ENCODE measurements at places on chromosomes 4 and X.
A peak's percentile ranks its signal among the peaks of the same experiment; 100 is the strongest.

DNA sequence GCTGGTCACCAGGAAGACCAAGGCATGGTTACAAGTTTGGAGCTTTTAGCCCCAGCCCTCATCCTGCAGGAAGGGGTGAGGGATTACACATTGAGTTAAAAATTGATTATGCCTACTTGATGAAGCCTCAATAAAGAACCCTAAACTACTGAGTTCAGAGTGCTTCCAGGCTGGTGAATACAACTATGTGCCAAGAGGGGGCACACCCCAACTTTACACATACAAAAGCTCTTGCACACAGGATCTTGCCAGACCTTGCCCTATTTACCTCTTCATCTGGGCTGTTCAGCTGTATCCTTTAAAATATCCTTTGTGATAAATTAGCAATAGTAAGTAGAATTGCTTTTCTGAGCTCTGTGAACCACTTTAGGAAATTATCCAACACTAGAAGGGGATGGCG is 489.3 kb downstream of the INPP4B start:
- DNase-seq: no peak

DNA sequence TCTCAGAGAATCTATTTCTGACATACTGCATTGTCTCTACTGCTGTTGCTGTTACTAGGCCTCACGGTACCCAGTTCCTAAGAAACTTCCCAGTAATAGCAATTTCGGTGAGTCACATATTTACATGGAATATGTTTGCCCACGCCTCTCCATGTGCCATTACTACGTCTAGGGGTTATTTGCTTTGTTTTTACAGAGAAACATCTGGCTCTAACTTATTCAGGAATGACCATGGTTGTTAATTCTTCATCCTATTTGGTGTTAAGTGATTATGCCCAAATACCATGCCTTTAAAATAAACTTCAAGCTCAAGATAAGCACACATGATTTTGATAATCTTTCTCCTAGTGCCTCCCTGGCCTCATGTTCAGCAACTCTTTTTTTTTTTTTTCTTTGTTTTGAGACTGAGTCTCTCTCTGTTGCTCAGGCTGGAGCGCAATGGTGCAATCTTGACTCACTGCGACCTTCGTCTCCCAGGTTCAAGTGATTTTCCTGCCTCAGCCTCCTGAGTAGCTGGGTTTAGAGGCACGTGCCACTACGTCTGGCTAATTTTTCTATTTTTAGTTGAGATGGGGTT is 101.0 kb upstream of the HS3ST1 start:
- DNase-seq: peak; percentile 81

DNA sequence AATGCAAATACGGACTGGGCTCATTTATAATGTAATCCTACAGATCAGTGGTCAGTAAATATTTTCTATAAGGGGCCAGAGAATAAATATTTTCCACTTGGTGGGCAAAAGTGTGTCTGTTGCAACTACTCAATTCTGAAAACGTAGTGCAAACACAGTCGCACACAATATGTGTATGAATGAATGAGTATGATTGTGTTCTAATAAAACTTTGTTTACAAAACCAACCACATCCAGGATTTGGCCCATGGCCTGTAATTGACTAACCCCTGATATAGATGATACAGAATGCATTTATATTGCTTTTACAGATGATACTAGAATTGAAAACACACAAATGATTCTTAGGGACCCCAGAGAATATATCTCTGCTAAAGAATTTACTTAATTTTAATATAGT is 197.6 kb downstream of the ASB9 start:
- DNase-seq: no peak

- no peak for DNase-seq
Observed at GRCh38 chr4:13164783-13165331, 319.3 kb downstream of the RAB28 start.

GRCh38 chr4:148021686-148022085 is 289.8 kb downstream of the ARHGAP10 start:
- no peak for DNase-seq

- peak; percentile 4 for DNase-seq
Observed at GRCh38 chr4:32268863-32269262, 1548.7 kb downstream of the PCDH7 start.

DNA sequence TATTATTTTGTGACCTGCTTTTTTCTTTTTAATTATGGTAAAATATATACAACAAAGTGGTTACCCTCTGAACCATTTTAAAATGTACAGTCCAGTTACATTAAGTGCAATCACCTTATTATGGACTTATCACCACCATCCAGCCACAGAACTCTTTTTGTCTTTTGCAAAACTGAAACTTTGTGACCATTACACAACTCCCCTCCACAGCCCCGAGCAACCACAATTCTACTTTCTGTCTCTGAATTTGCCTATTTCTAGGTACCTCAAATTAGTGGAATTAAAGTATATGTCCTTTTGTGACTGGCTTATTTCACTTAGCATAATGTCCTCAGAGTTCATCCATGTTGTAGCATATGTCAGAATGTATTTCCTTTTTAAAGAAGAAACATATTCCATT is 39.3 kb upstream of the WWC2 start:
- DNase-seq: no peak

DNA sequence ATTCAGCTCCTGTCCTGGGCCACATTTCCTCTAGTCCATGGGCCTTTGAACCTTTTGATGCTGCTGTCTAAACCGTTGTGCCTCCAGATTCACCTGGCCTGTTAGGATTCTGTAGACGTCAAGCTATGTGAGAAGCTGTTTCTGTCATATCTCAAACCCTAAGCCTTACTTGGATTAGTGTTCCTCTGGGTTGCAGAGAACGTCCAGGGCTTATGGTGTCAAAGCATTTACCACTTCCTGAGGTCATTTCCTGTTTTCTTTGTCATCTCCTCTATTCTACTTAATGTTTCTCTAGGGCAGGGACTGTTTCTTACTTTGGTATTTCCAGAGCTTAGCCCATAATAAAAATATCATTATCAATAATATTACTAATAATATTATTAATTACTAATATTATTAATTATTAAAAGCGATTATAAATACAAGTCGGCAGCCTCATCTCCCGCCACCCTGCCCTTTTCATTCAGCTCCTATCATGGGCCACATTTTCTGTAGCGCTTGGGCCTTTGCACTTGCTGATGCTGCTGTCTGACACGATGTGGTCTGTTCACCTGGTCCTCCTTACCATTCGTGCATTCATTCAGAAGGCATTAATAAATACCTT is 19.1 kb downstream of the PRIMPOL start:
- no peak for DNase-seq

DNA sequence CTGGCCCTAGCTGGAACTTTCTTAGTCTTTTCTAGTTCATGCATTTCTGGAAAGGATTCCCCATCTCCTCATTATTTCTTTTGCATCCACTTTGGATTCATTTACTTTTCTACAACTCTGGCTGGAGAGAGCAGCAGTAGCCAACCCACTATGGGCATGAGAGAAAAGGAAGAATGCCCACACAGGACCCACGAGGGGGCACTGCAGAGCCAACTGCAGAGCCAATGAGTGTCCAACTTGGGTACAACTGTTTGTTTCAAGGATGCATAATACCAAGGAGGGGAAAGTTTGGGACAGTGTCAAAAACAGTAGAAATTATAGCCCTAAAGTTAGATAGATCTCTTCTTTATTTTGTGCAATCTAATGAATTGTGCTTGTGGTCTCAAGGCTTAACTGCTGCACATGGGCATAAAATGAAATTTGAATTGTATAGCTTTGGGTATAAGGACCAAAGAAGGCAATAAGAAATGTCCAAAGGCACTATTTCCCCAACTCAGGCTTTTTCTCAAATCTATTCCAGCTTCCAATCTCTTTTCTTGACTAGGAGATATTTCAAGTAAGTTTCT is 230.6 kb downstream of the NSUN7 start:
- no peak for DNase-seq

GRCh38 chrX:49249071-49249470 is 13.8 kb downstream of the CCDC22 start:
- DNase-seq: no peak

GRCh38 chrX:40651620-40652223 is 4.4 kb upstream of the CXorf38 start:
- peak; percentile 72 for DNase-seq

- no peak for DNase-seq
Observed at GRCh38 chr4:101418466-101418865, 71.1 kb upstream of the PPP3CA start.

GRCh38 chrX:143788265-143788664 is 67.7 kb upstream of the SPANXN2 start:
- peak; percentile 43 for DNase-seq

- no peak for DNase-seq
Observed at GRCh38 chr4:4358093-4358854, 28.6 kb upstream of the NSG1 start.

DNA sequence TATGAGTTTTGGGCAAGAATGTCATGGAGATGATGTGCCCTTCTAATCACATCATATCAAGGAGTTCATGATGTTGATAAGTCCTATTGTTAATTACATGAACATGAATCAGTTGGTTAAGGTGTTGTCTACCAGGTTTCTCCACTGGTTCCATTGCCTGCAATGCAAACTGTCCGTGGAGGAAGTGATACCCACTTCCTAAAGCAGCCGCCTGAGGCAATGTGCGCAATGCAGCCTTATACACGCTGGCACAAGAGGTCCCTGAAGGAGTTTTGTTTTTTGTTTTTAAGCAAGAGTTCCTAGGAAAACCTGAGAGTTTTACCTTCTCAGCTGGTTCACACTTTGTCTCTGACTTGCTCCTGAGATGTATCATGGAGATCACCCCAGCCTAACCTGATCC is 5.9 kb upstream of the GPKOW start:
- DNase-seq: no peak

DNA sequence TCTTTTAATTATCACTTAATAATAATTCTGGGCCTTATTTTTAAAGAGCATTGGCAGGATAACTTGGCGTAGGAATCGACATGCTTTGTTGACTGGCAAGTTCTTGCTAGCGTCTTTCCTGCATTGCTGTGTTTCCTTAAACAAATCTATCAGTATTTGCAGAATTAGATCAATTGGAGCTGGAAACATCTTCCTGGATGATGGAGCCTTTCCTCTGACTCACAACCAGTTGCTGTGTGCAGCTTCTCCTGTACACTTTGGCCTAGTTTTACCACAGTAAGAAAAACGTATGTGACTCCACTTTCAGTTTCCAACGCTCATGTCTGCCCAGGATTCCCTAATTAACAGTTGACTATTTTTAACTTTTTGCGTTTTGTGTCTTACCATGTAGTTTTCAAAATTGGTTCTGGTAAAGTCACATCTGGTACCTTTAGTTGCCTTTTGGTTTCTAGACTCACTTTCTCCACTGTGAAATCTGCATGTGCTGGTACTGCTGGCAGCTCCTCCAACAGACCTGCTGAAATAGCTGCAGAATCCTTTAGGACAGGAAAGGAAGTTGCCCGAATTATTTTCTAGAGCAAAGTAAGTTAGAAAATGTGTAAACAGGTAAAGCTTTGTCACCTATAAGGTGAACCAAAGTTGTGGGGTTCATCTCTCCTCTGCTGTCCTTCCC is 553.2 kb upstream of the FAT1 start:
- DNase-seq: peak; percentile 49

DNA sequence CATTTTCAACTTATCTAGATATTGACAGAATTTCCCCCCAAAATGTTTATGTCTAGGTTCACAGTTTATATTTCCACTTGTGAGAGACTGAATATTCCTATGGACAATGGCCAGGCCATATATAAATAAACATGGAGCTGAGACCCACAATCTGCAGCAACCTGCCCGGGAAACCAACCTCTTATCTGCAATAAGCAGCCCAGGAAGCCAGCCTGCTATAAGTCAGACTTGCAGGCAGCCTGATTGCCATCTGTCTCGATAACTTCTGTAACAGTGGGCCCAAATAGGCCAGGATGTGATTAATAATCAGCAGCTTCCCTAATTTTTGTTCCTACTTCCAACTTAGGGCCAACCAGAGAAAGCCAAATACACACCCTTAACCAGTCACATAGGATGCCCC is 5.2 kb upstream of the NAP1L5 start:
- DNase-seq: no peak

- DNase-seq: peak; percentile 20
Observed at GRCh38 chr4:174873931-174874330, 44.2 kb upstream of the ADAM29 start.
